ENCODE measurements at places on chromosomes 16 and 17. TPM values are rescaled to one million over a fixed set of nuclear protein-coding genes. Genes with fewer than 3 reads are reported as not detected.

NR1D1 gene
- total RNA-seq: 12.2 TPM

TBC1D3 gene
- total RNA-seq: not detected

FOXL1 gene
- total RNA-seq: 0.30 TPM

HP gene
- 0.65 TPM for total RNA-seq

MYL11 gene
- total RNA-seq: not detected

KRT25 gene
- not detected for total RNA-seq

SLC2A4 gene
- total RNA-seq: 1.4 TPM

KRTAP9-8 gene
- total RNA-seq: not detected

KCTD5 gene
- total RNA-seq: 22.7 TPM

CDK3 gene
- total RNA-seq: 6.1 TPM

PHKB gene
- total RNA-seq: 72.5 TPM

HID1 gene
- 14.5 TPM for total RNA-seq

CD300H gene
- not detected for total RNA-seq

KRTAP4-9 gene
- total RNA-seq: not detected

DNA sequence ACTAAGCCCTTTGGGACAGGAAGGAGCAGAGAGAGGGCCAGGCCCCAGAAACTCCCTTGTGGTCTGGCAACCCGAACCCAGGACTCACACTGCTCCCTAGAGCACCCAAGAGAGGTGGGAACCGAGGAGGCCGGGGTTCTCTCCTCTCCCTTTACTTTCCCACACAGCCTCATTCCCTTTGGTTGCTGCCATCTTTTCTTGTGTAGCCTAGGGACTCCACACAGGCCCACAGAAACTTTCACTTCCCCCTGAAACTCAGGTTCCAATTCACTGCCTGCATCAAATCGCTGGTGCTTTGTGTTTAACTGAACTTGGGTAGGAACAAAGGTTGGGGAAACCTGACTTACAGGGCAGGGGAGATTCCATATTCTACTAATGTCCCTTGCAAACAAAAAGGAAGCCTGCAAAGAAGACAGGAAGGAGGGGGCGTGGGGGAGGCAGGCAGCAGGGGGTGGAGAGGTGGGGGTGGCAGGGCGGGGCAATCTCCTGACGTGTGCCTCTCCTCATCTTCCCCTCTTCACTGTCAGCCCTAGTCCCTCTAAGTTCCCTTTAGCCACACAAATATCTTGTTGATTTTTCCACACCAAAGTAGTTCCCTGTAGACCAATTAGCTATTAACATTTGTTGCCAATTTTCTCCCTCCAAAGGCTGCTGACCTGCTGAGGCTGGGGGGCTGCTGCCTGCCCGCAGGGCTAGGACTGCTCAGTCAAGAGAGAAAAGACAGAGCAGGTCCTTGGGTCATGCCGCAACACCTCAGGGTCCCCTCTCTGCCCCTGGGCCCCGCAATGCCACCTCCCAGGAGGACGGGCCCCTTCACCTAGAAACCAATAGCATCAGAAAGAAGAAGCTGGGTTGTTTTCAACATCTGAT lies 8.0 kb downstream of the ST3GAL2 start:
- no peak for ATAC-seq

DNA sequence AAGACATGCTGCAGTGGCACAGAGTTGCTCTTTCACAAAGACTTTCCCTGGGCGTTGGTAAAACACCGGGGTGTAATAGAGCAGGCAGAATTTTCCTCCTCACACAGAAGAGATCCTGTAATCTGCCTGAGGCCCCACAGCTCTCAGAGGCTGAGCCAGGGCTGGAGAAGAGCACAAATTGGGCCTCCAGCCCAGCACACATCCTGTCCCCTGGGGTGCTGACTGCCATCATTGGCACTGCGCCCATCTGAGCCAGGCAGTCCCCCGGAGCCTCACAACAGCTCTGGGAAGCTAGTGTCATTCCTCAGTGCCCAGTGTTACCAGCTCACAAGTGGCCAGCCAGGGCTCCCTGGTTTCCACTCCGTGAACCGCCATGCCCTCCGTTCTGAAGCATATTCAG lies 119.4 kb downstream of the SOCS1 start:
- ATAC-seq: peak; percentile 32

DNA sequence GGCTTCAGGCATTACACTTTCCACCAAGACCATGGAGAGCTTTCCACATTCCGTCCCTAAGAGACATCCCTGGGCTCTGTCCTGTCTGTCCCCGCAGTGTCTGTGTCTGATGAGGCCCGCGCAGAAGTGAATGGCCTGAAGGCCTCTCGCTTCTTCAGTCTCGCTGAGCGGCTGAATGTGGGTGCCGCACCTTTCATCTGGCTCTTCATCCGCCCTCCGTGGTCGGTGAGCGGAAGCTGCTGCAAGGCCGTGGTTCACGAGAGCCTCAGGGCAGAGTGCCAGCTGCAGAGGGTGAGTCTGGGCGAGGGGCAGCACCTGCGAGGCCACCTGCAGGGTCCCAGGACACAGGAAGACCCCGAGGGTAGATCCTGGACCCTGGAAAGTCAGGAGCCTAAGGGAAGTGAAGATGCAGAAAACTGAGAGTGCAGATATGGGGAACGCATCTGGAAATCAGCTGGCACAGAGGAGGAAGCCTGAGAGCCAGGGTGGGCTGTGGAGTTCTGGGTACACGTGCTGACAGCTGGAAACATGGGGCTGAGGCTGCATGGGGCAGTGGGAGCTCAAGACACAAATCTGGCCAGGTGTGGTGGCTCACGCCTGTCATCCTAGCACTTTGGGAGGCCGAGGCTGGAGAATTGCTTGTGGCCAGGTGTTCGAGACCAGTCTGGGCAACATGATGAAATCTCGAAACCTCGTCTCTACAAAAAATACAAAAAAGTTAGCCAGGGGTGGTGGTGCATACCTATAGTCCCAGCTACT lies 8.0 kb downstream of the CCNF start:
- no peak for ATAC-seq

DNA sequence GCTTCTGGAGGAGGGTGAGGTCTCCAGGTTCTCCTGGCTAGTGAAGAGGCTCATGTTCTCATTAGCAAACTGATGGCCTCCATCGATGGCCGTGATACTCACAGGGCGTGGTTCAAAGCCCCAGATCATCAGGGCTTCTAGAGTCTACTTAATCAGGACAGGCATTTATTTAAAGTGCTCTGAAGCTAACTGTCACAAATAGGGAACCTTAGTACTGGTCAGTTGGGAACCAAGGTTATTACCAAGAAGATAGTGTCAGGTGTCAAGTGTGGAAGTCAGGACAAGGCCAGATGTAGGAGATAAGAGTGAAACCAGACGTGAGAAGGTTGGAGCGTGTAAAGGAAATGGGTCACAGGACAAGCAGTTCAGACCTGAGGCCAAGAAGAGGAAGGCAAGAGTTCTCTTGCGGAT lies 56.9 kb downstream of the PIGL start:
- ATAC-seq: peak; percentile 61

- no peak for ATAC-seq
Observed at GRCh38 chr16:87836844-87837581, 32.3 kb downstream of the SLC7A5 start.

- no peak for ATAC-seq
Observed at GRCh38 chr17:66240630-66241029, 11.4 kb upstream of the APOH start.

- no peak for ATAC-seq
Observed at GRCh38 chr17:81173762-81174155, 7.7 kb upstream of the AATK start.

DNA sequence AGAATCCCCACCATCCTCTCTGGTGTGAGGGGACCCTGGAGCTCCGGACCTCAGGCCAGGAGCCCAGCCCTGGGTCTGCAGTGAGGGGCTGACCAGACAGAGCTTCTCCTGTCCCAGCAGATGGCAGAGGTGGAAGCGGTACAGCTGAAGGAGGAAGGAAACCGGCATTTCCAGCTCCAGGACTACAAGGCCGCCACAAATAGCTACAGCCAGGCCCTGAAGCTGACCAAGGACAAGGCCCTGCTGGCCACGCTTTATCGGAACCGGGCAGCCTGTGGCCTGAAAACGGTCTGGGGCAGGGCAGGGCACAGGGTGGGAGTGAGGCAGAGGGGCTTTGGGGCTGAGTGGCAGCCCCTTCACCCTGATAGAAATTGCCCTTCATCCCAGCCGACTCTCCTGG lies 527 bp downstream of the UNC45B start:
- no peak for ATAC-seq

- ATAC-seq: no peak
Observed at GRCh38 chr17:4436846-4437245, 3.1 kb downstream of the SPNS3 start.

GRCh38 chr17:75365009-75365930 lies 40.2 kb downstream of the GRB2 start:
- no peak for ATAC-seq

DNA sequence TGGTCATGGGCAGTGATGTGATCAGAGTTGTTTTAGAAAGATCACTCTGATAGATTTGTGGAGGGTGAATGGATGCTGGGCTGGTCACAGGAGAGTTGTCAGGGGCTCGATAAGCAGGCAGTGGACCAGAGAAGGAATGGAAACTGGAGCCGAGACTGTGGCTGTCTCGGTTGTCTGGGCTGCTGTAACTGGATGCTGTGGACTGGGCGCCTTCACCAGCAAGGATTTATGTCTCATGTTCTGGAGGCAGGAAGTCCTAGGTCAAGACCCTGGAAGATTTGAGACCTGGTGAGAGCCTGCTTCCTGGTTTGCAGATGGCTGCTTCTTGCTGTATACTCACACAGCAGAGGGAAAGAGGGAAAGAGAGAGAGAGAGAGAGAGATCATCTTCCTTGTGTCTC lies 203.6 kb downstream of the HS3ST4 start:
- ATAC-seq: peak; percentile 44

GRCh38 chr17:17820463-17821158 lies 16.2 kb downstream of the SREBF1 start:
- ATAC-seq: no peak

DNA sequence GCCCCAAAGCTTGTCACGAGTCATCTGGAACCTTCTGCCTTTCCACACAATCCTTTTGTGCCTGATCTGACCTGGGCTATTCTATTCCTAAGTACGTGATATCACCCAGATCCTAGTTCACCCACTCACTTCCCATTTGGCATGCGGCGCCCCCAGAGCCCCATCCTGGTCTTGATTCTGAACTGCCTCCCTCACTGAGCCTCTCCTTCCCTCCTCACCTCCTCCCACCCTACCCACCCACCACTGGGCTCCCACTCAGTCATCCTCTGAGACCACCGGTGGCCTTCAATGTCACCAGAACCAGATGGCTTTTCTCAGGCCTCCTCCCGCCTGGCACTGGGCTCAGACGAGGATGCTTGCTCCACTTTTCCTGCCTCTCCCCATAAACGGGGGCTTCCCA lies 18.5 kb downstream of the WDR45B start:
- no peak for ATAC-seq

GRCh38 chr17:39118674-39119419 lies 32.6 kb downstream of the PLXDC1 start:
- ATAC-seq: no peak

GRCh38 chr16:87740441-87740840 lies 25.3 kb downstream of the KLHDC4 start:
- ATAC-seq: peak; percentile 56

DNA sequence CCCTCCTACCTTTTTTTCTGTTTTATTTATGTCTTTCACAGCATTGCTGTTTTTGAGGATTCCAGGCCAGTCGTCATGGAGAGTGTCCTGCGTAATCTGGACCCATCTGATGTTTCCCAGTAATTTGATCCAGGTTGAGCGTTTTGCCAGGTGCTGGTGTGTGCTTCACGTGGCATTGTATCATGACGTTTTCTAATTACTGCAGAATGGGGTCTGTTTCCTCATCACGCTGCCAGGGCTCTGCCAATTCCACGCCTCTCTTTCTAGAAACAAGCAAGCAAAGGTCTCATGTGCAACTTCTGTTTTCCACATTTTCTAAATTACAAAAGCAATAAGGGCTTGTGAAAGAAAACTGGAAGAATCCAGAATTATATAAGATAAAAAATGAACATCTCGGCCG lies 28.3 kb upstream of the BHLHA9 start:
- ATAC-seq: no peak

DNA sequence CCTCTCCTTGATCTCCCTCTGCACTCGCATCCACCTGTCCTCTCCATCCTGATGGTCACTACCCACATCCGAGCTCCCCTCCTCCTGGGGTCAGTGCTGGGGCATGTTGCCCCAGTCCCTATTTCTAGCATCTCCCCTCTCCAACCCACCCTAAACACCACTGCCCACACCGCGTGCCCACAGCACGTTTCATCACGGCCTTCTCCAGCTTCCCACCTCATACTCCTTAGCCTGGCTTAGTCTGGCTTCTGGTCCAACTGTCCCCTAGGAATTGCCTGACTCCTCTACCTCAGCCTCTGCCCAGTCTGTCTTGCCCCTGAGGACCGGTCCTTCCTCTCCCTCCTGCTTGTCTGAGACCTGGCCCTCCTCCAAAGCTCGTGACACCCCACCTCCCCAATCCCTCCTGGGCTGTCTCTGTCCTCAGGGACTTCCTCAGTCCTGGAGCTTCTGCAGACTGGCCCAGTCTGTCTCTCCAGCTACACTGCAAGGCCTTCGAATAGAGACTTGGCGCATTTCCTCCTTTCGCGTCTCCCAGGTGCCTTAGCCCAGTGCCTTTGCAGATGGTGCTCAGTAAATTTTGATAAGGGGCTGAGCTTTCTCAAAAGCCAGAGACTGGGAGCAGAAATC lies 4.9 kb downstream of the ALOX15 start:
- no peak for ATAC-seq

DNA sequence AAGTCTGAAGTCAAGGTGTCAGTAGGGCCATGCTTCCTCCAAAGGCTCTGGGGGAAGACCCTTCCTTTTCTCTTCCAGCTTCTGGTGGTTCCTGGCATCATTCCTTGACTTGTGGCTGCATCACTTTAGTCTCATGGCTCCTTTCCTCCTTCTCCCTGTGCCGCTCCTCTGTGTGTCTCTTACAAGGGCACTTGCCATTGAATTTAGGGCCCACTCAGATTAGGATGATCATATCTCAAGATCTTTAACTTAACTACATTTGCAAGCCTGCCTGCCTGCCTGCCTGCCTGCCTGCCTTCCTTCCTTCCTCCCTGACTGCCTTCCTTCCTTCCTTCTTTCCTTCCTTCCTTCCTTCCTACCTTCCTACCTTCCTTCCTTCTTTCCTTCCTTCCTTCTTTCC lies 89.7 kb upstream of the MPHOSPH6 start:
- no peak for ATAC-seq

DNA sequence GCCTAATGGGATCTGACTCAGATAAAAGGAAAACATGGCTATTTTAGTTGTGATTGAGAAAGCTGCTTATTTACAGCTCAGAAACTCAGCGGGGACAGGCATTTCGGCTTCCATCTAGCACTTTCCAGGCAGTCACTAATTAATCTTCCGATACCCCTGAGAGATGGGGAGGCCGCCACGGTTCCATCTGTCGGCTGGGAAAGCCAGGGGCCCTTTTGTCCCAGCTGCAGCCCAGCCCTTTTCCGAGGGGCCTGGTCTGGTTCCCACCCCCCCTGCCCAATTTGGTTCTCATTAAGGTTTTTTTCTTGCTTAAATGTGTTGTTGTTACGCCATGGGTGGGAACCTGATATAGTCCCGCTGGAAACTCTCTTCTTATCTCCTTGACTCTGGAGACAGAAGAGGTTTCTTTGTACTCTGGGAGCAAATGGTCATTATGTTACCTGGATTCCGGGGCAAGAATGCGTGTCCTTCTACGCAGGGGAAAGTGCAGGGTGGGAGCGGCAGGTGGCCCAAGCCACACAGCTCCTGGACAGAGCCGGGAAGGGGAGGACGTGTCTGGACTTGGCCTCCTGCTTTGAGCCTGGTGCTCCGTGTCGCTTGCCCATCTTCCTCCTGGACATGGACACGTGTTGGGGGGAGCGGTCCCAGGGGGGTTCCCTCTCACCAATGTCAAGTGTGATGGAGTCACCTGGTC lies 50.9 kb upstream of the GSE1 start:
- ATAC-seq: peak; percentile 16

- ATAC-seq: no peak
Observed at GRCh38 chr16:64478252-64478906, 643.5 kb downstream of the CDH11 start.
